ENCODE measurements at places on chromosomes 13 and 19.

- peak; percentile 83 for DNase-seq
Observed at GRCh38 chr19:41886761-41887710, 4.1 kb downstream of the ARHGEF1 start.

- DNase-seq = no peak
Observed at GRCh38 chr13:89490661-89491060, 1819.5 kb downstream of the SLITRK5 start.

GRCh38 chr19:52336117-52336790 is at the start of gene ZNF610:
Gene ZNF610 (plus strand): TSS chr19:52336243. CDS start chr19:52349173, 12,930 bp downstream.
- DNase-seq = peak; percentile 74

DNA sequence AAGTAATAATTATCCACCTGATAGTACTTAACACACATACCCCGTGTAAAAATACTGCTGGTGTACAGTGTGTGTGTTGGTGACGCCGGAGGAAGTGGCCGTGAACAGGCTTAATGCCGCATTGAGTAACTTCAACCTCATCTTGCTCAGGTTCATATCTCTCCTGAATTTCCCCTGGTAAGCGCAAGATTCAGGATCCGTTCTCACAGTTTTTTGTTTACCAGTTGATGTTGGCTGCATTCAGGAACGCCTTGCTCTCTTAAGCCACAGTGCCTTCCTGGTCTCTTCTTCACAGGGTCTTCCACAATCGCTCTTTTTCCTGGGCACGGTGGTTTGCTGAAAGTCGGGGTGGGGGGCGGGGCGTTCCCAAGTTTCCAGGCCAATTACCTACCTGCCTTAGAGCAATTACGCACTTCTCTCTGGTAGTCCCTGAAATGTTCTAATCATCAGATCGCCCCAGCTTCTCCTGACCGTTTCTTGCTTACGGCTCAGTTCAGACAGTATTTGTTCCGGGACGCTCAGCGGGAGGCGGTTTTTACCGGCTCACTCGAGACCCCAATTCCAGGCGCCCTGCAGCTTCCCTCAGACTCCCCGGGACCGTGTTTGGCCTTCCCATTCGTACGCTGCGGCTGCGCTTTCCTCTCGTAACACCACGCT is 706 bp upstream of the DNAJC3 start:
- no peak for DNase-seq

DNA sequence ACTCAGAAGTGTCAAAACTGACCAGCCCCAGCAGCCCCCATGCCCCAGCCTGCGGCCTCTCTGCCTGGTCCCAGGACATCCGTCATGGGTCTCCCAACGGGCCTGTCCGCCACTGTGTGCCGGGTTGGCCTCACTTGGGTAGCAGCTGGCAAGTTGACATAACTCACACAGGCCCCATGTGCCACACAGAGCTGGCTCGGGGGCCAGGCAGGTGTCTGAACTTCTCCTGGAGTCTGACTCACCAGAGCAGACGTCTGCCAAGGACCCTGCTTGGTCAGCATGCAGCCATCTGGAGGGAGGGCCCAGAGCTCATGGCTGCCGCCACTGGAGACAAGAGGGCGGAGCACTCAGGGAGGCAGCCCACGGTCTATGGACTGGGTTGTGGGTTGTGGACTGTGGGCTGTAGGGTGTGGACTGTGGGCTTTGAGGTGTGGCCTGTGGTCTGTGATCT is 32.0 kb upstream of the TMEM255B start:
- no peak for DNase-seq

DNA sequence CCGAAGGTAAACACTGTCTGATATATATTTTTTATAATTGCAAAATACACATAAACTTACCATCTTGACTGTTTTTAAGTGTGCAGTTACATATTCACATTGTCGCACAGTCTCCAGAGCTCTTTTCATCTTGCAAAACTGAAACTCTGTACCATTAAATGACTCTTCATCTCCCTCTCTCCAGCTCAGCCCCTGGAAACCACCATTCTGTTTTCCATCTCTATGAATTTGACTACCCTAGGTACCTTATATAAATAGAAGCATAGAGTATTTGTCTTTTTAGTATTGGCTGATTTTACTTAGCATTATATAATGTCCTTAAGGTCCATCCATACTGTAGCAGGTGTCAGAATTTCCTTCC is 45.8 kb downstream of the LRCH1 start:
- no peak for DNase-seq

DNA sequence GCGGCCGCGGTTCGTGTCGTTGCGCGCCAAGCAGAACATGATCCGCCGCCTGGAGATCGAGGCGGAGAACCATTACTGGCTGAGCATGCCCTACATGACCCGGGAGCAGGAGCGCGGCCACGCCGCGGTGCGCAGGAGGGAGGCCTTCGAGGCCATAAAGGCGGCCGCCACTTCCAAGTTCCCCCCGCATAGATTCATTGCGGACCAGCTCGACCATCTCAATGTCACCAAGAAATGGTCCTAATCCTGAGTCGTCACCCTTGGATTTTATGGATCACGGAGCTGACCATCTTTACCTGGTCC is 475 bp downstream of the MRPL57 start:
- DNase-seq = no peak

- DNase-seq = no peak
Observed at GRCh38 chr13:78660495-78660857, 1.5 kb upstream of the OBI1 start.

GRCh38 chr13:74645586-74645985 is 511.4 kb upstream of the KLF12 start:
- DNase-seq = no peak

DNA sequence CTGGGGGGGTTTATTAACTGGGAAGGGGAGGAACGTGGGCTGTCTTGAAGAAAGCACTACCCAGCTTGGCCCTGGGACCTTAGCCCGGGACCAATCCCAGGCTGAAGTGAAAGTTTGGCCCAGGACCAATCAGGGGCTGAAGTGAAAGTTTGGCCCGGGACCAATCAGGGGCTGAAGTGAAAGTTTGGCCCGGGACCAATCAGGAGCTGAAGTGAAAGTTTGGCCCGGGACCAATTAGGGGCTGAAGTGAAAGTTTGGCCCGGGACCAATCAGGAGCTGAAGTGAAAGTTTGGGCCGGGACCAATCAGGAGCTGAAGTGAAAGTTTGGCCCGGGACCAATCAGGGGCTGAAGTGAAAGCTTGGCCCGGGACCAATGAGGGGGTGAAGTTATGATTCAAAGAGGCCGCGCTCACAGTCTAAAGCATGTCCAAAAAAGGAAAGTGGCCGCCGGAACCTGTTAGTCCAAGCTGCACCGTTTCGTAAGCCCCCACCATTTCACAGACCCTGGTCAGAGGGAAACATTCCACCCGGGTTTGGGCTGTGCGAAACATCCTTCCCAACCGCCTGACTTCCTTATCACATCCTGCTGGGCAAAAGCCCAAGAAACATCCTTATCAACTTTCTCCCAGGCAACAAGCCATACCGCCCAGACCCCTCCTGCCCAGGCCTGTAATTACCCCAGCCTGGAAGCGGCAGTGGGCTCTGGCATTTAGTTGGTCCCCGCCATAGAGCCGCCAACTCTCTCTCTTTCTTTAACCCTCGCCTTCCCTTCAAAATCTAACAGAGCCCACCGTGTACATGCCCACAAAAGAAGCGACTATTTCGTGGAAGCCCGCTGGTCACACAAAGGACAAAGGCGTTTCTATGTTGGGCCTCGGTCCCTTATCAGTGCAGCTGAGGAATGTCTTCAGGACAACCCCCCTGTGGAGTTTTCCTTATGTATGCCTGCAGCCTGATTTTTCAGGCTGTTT is 1.1 kb downstream of the ZNF850 start:
- DNase-seq = no peak

- no peak for DNase-seq
Observed at GRCh38 chr13:30466841-30467252, 1.1 kb upstream of the HMGB1 start.

GRCh38 chr13:94950303-94950702 is 238.0 kb upstream of the SOX21 start:
- DNase-seq = no peak

DNA sequence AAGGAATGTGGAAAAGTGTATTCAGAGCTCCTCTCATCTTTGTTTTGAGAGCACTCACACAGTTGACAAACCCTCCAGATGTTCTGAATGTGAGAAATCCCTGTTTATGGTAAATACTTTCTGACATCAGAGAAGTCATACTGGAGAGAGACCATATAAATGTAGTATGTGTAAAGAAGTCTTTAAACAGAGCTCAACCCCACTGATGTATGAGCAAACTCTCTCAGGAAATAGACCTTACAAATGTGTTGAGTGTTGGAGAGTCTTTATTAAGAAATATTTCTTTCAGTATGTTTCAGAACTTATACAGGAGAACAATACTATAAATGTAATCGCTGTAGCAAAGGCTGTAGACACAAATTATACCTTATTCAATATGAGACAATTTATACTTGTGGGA is 15.7 kb upstream of the ZNF329 start:
- no peak for DNase-seq

DNA sequence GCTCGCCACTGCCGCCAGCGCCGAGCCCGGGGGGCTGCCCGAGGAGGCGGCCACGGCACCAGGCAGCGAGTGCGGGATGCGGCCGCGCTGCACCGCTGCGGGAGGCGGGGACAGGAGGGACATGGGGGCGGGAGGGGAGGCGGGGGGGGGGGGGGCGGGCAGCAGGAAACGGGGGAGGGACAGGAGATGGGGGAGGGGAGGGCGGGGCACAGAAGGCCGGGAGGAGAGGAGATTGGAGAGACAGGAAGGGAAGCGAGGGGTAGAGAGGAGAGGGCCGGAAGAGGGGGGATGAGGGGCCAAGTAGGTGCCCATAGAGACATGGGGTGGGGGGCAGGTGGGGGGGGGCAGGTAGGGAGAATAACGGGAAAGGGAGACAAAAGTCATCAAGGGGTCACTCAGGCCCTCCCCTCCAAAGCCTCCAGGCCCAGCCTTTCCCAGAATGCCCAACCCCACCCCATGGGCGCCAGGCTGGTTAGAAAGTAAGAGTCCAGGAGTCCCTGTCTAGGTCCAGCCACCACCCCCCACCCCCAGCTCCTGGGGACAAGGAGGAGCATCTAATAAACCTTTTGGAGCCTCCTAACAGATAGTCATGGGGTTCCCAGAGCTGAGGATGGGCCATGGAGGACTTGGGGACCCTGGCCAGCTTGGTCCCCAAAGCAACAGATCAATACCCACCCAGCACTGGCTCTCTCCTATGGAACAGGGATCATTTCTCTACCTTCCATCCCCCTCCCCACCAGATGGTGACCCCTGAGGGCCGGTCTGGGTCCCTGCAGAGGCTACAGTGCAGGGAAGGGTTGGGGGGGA is 9.5 kb downstream of the NR2F6 start:
- no peak for DNase-seq

DNA sequence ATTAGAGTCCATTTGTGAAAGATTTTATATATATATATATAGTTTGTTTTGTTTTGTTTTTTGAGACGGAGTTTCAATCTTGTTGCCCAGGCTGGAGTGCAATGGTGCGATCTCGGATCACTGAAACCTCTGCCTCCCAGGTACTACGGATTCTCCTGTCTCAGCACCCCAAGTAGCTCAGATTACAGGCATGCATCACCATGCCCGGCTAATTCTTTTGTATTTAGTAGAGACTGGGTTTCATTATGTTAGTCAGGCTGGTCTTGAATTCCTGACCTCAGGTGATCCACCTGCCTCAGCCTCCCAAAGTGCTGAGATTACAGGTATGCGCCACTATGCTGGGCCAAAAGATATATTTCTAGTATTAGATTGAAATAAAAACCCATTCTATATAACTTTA is 4.0 kb upstream of the ZNF701 start:
- no peak for DNase-seq

DNA sequence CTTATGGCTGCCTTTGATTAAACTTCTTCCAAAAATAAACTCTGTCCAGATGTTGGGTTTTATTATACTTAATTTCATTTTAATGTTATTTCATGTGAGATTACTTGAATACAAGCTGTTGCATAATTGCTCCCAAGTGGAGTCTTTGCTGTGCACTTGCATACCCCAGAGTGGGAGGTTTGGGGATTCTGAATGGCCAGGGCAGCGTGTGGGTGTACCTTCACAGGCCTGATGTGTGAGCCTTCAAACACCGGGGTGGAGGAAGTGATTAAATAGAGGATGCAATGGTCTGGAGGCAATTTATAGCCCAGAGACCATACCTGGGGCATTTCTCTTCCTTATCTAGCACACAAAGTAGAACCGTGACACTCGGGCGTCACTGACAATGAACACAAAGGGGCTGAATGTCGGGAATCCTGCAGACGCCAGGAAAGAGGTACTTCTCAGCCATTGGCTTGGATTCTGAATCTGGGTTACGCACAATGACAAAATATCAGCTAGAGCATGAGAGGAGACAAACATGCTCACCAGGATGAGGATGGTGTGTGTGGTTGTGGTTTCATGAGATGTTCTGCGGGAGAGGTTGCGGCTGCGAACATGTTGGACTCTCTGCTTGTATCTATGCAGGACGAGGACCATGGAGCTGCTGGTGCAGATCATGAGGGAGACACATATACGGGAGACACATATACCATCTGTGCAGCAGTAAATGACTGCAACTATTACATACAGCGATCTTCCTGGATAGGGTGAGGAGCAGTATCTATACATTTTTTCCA is 7.1 kb upstream of the LILRA5 start:
- no peak for DNase-seq

GRCh38 chr13:40476175-40476958 is 190.1 kb downstream of the FOXO1 start:
- no peak for DNase-seq

Data from T-helper 1 cell (primary cell).